Transverse colon (tissue), 4 donors: ENCODE measurements at places on chromosomes 6 and 20.

DNA sequence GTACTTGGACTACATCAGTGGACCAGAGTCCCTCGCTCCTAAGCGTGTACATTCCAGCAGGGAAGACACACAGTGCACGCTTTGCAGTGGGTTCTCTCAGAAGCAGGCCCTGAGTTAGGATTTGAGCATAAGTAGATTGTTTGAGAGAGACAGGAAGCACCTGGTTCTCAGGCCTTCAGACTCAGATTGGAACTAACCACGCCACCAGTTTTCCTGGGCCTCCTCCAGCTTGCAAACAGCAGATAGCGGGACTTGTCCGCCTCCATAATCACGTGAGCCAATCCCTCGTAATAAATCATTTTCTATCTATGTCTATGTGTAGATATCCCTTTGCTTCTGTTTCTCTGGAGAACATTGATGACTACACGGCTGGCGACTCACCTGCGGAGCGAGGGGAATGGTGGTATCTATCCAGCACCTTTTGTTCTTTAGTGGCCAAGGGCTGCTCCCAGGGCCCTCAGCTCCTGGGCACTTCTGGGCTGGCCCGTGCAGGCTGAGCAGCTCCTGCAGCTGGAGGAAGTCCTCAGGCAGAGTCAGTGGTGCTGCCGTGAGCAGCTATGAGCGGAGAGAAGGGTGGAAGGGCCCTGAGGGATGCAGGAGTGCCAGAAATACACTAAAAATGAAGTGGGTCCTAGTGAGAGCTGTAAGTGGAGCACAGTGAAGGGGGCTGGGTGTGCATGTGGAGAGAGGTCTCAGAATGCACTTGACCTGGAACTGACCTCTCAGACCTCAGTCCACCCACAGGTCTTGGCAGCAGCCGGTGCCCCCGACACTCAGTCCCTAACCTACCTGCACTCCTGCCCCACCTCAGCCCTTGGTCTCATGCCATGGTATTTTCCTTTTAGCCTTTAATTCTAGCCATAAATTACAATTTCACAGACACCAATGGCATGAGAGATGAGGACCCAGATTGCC, 76.9 kb downstream of the STK35 start:
- H3K4me1 ChIP-seq, result no peaks in the 10 kb centered on the region
- no peaks in the 10 kb centered on the region for H3K36me3 ChIP-seq
- no peak overlapping the region for H3K27ac ChIP-seq
- peaks cover 3% of the 10 kb centered on the region for H3K27me3 ChIP-seq

DNA sequence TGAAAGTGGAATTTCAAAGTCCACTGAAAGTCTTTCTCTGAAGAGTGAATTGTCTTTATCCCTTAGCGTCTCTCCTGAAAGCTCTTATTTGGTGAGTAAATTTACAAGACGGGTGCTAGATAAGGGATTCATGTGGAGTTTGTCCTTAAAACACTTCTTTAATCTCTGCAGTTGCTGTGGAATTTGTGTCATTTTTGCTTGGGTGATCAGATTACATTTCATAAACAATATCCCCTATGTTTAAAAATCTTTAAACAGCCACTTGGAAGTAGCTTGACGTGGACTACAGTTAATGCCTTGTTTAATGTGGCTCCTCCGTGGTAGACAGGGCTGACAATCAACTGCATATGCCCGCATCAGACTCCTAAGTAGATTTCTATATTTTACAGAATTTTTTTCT, 175.4 kb upstream of the ZNF217 start:
- peaks cover 24% of the 10 kb centered on the region for H3K4me1 ChIP-seq
- no peak overlapping the region for H3K27ac ChIP-seq
- no peaks in the 10 kb centered on the region for H3K27me3 ChIP-seq
- H3K36me3 ChIP-seq, result no peaks in the 10 kb centered on the region
- DNase-seq, result no peak
- no peak overlapping the region for H3K4me3 ChIP-seq

GRCh38 chr20:36861625-36861874, 14.4 kb upstream of the TLDC2 start:
- no peaks in the 10 kb centered on the region for H3K36me3 ChIP-seq
- peaks cover 65% of the 10 kb centered on the region for H3K4me1 ChIP-seq
- no peak for DNase-seq

DNA sequence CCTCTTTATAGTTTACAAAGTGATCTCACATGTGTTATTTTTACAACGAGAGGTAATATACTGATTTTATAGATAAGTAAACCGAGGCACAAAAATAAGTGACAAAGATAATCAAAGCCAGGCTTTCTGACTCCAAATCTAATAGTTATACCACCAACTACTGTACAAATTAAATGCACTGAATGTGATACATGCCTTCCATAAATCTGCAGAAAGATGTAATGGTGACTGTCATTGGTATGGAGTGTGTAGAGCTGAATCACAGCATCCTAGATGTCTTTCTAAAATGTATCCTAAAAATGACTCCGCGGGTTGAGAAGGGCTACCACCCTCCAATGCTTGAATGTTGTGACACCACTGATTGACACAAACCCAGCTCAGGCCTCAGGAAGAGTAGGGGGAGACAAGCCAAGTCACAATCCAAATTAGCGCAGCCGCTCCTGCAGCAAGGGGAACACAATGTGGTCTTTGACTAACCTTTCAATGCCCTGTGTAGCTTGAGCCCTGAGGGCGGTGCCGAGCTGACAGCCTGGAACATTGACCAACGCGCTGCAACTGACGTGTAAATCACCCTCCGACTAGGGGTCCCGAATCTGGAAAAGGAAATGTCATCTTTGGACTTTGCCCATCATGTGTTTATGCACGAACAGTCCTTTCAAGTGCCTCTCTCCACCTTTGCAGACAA, 136.8 kb downstream of the OLIG3 start:
- no peak overlapping the region for H3K27ac ChIP-seq
- DNase-seq, result no peak
- no peaks in the 10 kb centered on the region for H3K27me3 ChIP-seq
- no peaks in the 10 kb centered on the region for H3K36me3 ChIP-seq
- H3K4me1 ChIP-seq, result no peaks in the 10 kb centered on the region

GRCh38 chr6:56714982-56715456, 72.3 kb upstream of the DST start:
- H3K27ac ChIP-seq, result peak overlapping the region; percentile 46
- no peak for DNase-seq
- no peaks in the 10 kb centered on the region for H3K36me3 ChIP-seq
- peaks cover 19% of the 10 kb centered on the region for H3K4me1 ChIP-seq
- H3K27me3 ChIP-seq, result no peaks in the 10 kb centered on the region

DNA sequence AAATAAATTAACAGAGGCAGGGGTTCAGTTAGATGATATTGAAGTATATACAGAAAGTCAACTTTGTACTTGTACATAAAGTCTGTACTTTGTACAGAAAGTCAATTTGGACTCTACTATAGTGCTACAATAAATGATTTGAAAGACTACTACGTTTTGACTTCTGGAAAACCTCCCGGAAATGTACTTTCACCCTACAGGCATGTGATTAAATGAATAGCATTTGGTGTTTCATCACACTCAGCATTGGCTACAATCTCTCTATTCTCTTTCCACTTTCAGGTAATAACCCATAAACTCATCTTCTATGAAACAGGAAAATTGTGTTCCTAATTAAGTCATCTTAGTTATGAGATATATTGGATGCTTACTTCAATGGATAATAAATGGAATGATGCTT, 25.6 kb upstream of the MC3R start:
- no peaks in the 10 kb centered on the region for H3K4me1 ChIP-seq
- H3K36me3 ChIP-seq, result no peaks in the 10 kb centered on the region
- H3K27ac ChIP-seq, result peak overlapping the region; percentile 17
- no peaks in the 10 kb centered on the region for H3K27me3 ChIP-seq
- H3K4me3 ChIP-seq, result no peak overlapping the region

GRCh38 chr6:74749211-74750147, 456.4 kb downstream of the COL12A1 start:
- peaks cover 3% of the 10 kb centered on the region for H3K4me1 ChIP-seq
- H3K4me3 ChIP-seq, result no peak overlapping the region
- DNase-seq, result no peak
- no peak overlapping the region for H3K27ac ChIP-seq
- H3K27me3 ChIP-seq, result no peaks in the 10 kb centered on the region
